Sigmoid colon (tissue), 7 donors: ENCODE measurements at places on chromosomes 5 and 9. TPM values are rescaled to one million over a fixed set of nuclear protein-coding genes. Genes with fewer than 3 reads are reported as not detected.

- no peaks in the 10 kb centered on the region for H3K27me3 ChIP-seq
- no peaks in the 10 kb centered on the region for H3K4me1 ChIP-seq
- DNase-seq: no peak
- H3K36me3 ChIP-seq: no peaks in the 10 kb centered on the region
Measured at GRCh38 chr9:128026255-128026772, 40.8 kb downstream of the NAIF1 start.

DNA sequence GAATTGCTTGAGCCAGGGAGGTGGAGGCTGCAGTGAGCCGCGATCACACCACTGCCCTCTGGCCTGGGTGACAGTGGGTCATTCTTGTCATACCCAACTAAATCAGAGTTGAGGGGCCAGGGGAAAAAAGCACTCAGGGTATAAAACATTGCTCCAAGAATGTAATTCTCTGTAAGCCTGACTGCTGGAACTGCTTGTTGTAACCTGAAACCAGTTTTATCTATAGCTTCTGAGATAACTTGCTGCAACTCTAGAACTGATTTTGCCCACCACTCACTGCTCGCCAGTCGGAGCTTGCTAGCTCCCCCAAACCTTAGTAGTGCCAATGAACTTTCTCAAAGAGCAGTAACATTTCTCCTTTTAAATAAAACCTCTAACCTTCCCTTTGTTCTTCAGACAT lies 9.6 kb upstream of the MSH3 start:
- H3K4me1 ChIP-seq: no peaks in the 10 kb centered on the region
- no peaks in the 10 kb centered on the region for H3K27me3 ChIP-seq
- H3K36me3 ChIP-seq: peaks cover 3% of the 10 kb centered on the region
- H3K4me3 ChIP-seq: no peak overlapping the region
- no peak overlapping the region for H3K27ac ChIP-seq

- H3K27me3 ChIP-seq: no peaks in the 10 kb centered on the region
- H3K36me3 ChIP-seq: no peaks in the 10 kb centered on the region
- H3K27ac ChIP-seq: no peak overlapping the region
- DNase-seq: no peak
Measured at GRCh38 chr9:99335280-99335679, 113.2 kb downstream of the SEC61B start.

FAM221B gene
- not detected for total RNA-seq

KIF3A gene
- 19.9 TPM for total RNA-seq
